ENCODE measurements at places on chromosomes 11 and 22. TPM values are rescaled to one million over a fixed set of nuclear protein-coding genes. Genes with fewer than 3 reads are reported as not detected.
A peak's percentile ranks its signal among the peaks of the same experiment; 100 is the strongest.

OR2AT4 gene
- total RNA-seq = 0.99 TPM

GRCh38 chr11:78253797-78254196 is 65.1 kb downstream of the USP35 start:
- DNase-seq = no peak
- H3K27me3 ChIP-seq = no peaks in the 10 kb centered on the region
- peaks cover 20% of the 10 kb centered on the region for H3K4me1 ChIP-seq
- H3K36me3 ChIP-seq = no peaks in the 10 kb centered on the region
- no peak overlapping the region for H3K27ac ChIP-seq

GRCh38 chr11:129644326-129644725 is 171.3 kb upstream of the TMEM45B start:
- no peaks in the 10 kb centered on the region for H3K36me3 ChIP-seq
- no peak overlapping the region for H3K27ac ChIP-seq
- DNase-seq = no peak

- H3K36me3 ChIP-seq = no peaks in the 10 kb centered on the region
- peak overlapping the region; percentile 97 for H3K27ac ChIP-seq
- DNase-seq = peak; percentile 27
- H3K4me1 ChIP-seq = peaks cover 6% of the 10 kb centered on the region
These were observed 671 bp upstream of the PICALM start for GRCh38 chr11:86069408-86070101.

SAA1 gene
- total RNA-seq = not detected

DNA sequence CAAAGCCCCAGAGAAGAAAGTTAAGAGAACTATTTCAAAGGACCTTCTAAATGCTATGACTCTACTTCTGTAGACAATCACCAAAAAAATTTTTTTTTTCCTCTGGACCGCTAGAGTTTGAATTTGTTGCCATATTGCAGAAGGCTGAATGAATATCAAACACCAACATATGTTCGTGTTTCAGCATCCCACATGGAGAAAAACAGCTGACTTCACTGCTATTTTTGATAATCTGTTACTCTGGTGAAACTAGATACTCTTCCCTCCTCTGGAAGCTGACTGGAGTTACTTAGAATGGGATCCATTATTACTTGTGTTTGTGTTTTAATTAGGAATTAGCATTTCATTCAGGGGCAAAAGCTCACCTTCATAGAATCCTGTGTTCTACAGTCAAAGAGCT is 447.0 kb downstream of the AASDHPPT start:
- H3K4me3 ChIP-seq = no peak overlapping the region
- no peak overlapping the region for H3K27ac ChIP-seq
- H3K27me3 ChIP-seq = no peaks in the 10 kb centered on the region
- H3K4me1 ChIP-seq = no peaks in the 10 kb centered on the region
- no peaks in the 10 kb centered on the region for H3K36me3 ChIP-seq

IFITM1 gene
- 93.3 TPM for total RNA-seq

DNA sequence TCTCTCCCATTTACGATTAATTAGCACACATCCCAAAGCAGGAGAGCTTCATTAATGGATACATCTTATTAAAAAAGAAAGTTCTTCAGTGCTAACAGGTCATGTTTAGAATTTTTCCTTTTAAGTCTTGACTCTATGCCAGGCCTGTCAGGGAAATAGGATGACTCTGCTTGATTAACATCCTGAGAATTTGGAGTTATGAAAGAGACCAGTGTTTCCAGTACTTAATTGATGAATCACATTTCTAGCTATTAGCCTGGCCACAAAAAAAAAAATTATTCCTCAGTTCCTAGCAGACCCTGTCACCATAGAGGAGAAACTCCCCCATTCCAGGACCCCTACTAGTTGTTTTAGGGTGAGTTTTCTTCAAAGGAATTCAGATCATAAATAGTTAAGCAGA is 23.6 kb upstream of the ME3 start:
- DNase-seq = no peak
- H3K4me1 ChIP-seq = peaks cover 11% of the 10 kb centered on the region
- H3K4me3 ChIP-seq = no peak overlapping the region
- no peak overlapping the region for H3K27ac ChIP-seq

APOC3 gene
- total RNA-seq = 0.81 TPM

GRCh38 chr11:128965485-128965884 is 22.8 kb upstream of the TP53AIP1 start:
- no peak overlapping the region for H3K27ac ChIP-seq
- no peak for DNase-seq

DNA sequence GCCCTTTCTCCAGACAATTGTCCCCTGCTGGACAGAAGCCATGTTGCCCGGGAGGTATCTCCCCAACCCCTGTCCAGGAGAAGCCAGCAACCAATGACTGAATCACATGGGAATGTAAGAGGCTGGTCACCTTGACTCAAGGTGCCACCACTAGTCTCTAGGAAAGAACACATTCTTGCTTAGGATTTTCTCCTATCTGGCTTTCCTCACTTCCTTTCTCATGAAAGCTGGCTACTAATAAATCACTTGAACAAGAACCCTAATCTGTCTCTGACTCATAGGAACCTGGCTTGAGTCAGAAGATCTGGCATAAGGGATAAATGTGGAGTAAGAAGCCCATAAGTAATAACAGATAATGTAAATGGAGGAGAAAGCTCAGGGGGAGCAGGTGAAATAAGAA is 101.4 kb upstream of the C11orf87 start:
- no peaks in the 10 kb centered on the region for H3K4me1 ChIP-seq
- no peaks in the 10 kb centered on the region for H3K36me3 ChIP-seq
- no peaks in the 10 kb centered on the region for H3K27me3 ChIP-seq
- no peak overlapping the region for H3K27ac ChIP-seq

- no peak overlapping the region for H3K27ac ChIP-seq
- peaks cover 3% of the 10 kb centered on the region for H3K4me1 ChIP-seq
- DNase-seq = no peak
- H3K27me3 ChIP-seq = no peaks in the 10 kb centered on the region
These were observed 31.5 kb upstream of the GLYATL1 start for GRCh38 chr11:58907780-58908179.

JHY gene
- total RNA-seq = 22.3 TPM

GRCh38 chr11:121321614-121322243 is 29.2 kb downstream of the SC5D start:
- no peaks in the 10 kb centered on the region for H3K36me3 ChIP-seq
- H3K4me3 ChIP-seq = no peak overlapping the region
- H3K27me3 ChIP-seq = no peaks in the 10 kb centered on the region
- DNase-seq = peak; percentile 73
- H3K27ac ChIP-seq = no peak overlapping the region
- H3K4me1 ChIP-seq = peaks cover 4% of the 10 kb centered on the region

HORMAD2 gene
- total RNA-seq = 14.7 TPM

- H3K4me3 ChIP-seq = peak overlapping the region; percentile 62
- peaks cover 4% of the 10 kb centered on the region for H3K4me1 ChIP-seq
- no peaks in the 10 kb centered on the region for H3K27me3 ChIP-seq
- no peak overlapping the region for H3K27ac ChIP-seq
These were observed 429 bp downstream of the PGGHG start for GRCh38 chr11:289398-289711.

OR5M3 gene
- not detected for total RNA-seq

- no peaks in the 10 kb centered on the region for H3K27me3 ChIP-seq
- no peak overlapping the region for H3K27ac ChIP-seq
- DNase-seq = no peak
These were observed 23.0 kb upstream of the BARX2 start for GRCh38 chr11:129352676-129353075.
